ENCODE measurements at places on chromosomes 16 and 17.
A peak's percentile ranks its signal among the peaks of the same experiment; 100 is the strongest.

- peak; percentile 35 for DNase-seq
These were observed 1.5 kb downstream of the COL1A1 start for GRCh38 chr17:50199803-50200456.

DNA sequence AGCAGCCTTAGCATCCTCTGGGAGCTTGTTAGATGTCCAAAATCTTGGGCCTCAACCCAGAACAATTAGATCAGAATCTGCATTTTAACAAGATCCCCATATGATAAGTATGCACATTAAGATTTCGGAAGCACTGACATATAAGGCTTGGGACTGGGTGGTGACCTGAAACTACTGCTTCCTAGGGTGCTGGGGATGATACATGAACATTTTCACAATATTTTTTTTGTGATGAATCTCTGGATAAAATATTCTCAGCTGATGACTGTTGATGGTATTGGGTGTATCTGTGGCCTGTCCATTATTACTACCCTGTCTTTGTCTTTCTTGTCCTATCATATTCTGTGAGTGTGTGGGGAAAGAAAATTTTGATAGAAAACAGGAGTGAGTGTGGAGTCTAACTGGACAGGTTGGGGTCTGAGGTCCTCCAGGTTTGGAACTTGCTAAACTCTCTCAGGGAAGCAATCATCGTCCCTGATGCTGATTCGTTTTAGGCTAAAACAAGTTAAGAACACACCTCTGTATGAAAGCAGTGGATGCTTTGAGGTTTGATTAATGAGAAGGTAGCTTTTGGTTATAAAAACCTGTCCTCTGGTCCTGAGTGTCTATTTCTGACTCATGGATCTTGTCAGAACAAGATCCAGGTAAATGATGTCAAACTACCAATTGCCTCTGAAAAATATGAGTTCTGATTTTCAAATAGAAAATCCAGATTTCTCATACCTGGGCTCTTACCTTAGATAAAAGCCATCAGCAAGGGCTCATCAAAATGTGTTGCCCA is 23.2 kb downstream of the KRT23 start:
- no peak for DNase-seq

DNA sequence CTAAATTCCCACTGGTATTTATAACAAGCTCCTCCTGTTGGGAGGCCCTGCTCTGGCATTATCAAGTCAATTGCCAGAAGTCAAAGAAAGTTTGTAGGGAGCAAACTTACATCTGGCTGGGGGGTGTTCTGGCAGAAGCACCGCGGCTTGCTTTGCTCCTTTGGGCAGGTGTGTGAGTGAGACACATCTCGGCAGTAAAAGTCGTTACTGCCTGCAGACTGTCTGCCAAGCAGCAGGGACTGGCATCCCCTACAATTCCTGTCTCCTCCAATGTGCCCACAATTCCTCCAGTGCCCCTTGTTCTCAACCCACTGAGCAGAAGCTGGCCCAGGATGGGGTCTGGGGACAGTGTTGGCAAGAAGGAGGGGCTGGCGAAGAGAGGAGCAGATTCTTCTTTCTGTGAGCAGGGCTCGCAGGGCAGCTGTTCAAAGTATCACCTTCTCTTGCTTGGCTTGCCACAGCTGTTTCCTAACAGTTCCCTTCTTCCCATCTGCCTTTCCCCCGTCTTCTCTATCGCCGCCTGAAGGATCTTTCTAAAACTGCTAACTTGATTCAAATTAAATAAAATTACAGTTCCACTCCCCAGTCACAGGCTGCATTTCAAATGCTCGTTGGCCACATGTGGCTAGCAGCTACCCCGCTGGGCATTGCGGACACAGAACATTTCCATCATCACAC is 30.2 kb downstream of the SPACA3 start:
- DNase-seq: no peak

DNA sequence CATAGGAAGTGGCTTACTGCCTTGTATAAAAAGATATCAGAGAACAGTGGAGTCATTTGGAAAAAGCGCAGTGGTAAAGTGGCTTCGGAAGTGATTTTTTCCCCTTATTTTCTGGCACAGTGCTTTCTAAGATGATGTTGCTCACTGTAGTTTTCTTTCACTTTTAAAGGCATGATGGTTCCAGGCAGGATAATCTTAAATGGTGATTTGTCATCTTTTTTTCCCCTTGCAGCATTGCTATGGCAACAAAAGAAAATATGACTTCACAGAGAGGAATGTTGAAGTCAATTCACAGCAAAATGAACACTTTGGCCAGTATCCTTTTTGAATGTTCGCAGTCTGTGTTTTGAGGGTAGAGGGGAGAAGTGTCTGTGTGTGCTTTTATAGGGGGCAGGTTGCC is 42.5 kb downstream of the GOSR1 start:
- DNase-seq: no peak

- no peak for DNase-seq
These were observed 194.8 kb downstream of the SHCBP1 start for GRCh38 chr16:46426336-46426735.

DNA sequence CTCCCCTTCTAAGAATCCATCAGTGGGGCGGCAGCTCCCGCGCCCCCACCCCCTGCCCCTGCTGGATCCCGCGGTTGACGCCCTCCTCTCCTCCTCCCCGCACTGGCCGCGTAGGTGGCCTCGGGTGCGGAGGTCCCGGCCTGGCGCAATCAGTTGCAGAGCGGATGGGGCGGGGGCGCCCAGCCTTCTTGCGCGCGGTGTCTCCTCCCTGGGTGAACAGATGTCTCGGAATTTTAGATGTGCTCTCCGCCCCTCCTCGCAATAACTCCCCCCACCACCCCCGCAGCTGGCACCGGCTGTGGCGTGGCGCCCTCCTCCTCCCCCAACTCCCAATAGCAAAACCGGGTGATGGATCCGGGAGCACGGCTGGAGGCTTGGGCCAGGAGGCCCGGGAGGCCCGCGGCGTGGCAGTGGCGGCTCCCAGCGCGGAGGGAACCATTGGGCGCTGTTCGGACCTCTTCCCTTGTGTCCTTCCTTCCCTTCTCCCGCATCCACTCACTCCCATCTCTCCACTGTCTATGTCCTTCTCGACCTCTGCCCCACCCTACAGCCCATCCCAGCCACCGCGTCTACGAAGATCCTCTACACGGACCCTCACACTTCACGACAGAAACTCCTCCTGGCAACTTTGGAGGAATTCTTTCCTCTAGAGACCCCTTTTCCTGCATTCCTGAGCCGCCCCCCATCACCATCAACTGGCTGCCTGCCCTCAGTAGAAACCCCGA is 11.0 kb downstream of the NEUROD2 start:
- DNase-seq: no peak

DNA sequence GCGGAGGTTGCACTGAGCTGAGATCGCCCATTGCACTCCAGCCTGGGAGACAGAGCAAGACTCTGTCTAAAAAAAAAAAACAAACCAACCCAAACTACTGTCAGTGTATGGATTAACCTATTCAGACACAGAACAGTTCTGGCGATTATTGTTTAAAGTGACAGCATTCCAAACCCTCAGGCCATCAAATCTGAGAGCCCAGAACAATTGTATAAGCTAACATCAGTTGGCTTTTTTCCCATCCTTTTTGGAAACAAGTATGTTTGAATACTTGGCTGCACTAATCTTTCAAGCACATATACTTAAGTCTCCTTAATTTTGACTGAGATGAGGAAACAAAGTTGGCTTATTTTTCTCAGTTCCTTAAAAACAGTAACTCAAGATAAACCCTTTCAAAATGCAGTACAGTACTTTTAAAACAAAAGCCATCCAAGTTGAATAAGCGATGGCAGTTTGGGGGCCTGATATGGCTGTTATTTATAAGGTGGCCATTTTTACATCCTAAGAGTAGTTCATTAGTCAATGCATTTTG is 1.4 kb downstream of the ZSWIM7 start:
- no peak for DNase-seq

DNA sequence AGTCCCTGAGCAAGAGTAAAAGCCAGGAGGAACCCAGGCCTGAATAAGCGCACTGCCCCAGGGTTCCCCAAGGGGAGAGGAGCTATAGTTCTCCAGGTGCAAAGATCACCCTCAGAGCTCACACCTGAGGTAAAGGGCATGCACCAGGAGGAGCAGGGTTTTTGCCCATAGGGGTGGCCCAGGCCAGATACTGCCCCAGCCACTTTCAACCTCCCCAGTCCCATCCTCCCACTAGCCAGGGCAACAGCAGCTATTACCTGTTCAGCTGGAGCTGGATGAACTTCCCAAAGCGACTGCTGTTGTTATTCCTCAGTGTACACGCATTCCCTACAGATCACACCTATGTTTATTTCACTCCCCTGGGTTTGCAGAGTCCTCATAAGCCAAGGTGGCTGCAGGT is 19.8 kb downstream of the MYO19 start:
- no peak for DNase-seq

DNA sequence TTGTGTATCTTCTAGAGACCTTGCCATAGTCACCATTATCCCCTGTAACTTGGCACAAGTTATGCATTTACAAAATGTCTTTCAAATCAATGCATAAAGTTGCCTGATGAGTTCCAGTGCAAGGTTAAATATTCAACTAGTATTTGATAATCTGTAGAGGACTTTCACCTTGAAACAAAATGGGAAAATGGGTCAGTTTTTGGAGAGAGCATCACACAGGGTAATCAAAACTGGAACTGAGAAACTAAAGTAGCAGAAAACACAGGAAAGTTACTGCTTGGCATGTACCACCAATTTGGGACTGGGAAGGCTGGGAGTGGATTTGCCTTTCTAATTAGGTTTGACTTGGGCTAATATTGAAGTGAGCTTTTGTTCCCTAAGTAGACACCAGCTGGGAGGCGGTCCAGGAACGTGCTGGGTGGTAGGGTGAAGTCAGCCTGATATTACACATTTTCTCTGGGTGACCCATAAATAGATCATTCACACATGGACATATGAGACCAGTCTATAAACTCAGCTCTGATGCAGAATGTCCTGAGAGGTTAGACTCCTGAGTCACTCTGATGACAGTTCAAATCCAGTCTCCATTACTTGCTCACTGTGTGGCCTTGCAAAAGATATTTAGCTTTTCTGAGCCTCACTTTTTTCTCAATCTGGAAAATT is 152.3 kb downstream of the PCTP start:
- no peak for DNase-seq

DNA sequence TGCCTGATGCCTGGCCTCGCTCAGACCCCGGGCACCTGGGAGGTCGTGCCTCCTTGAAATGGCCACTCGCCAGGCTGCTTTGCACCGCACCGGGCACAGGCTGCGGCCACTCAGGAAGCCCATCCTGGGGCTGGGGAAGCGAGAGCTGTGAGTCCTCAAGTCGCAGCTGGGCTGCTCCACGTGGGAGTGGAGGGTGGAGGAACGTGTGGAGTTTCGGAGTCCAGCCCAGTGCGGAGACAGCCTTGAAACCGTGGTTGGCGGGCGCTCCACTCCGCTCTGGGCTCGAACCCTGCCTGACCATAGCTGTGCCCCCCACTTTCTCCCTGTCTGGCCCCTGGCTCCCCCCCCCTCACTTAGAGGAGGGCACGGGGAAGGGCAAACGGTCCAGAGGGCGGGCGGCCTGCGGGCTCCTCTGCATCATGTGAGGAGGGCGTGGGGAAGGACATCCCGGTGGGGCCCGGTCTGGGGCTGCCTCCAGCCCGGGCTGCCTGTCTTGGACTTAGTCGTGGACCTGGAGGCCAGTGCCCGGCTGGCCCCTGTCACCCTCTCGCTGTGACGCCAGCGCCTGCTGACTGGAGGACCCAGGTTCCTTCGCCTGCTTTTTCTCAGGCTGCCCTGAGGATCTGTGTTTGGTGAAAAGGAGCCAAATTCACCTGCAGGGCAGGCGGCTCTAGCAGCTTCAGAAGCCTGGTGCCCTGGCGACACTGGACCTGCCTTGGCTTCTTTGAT is 2.5 kb downstream of the UBE2I start:
- no peak for DNase-seq

GRCh38 chr17:40458851-40459482 is 15.7 kb downstream of the IGFBP4 start:
- DNase-seq: no peak

DNA sequence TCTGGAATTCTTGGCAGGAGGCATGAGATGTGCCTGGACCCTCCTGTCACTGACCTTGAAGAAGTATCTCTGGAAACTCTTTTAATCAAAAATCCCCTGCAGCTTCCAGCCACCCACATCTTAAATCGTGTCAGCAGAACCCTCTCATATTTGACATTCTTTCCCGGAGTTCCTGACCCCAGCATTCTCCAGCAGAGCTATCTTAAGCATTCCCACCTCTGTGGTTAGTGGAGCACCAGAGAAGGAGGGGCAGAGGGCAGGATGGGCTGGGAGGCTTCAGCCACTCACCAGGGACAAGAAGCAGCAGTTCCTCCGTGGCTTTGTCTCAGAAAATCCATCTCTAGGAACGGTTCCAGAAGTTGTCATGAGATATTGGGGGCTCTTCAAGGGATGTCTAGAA is 149.9 kb downstream of the RGS9 start:
- DNase-seq: no peak

- no peak for DNase-seq
These were observed 144.9 kb downstream of the WWOX start for GRCh38 chr16:78244131-78244895.

- DNase-seq: no peak
These were observed 597.0 kb upstream of the RBFOX1 start for GRCh38 chr16:6735631-6736030.

- no peak for DNase-seq
These were observed 5.9 kb downstream of the CD300LB start for GRCh38 chr17:74525465-74525725.

GRCh38 chr17:77146882-77147281 is 6.1 kb downstream of the SEC14L1 start:
- DNase-seq: no peak

GRCh38 chr17:46895171-46895570 is 27.8 kb upstream of the GOSR2 start:
- no peak for DNase-seq

DNA sequence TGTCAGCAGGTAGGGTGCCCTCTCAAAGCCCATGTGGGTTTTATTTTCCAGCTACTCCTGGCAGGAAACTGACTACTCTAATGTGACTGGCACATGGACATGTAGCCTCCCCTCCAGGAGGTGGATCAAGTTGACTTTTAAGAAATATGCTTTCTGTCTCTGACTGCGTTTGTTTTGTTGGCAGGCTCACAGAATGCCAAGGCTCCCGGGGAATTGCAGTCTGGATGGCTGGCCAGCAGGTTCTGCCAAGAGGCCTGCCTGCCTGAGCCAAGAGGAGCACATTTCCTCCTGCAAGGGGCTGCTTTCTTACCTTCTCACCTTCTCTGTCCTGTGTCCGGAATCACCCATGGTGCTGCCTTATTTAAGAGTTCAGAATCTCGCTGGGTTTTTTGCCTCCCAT is 217.3 kb upstream of the ERCC4 start:
- DNase-seq: no peak

DNA sequence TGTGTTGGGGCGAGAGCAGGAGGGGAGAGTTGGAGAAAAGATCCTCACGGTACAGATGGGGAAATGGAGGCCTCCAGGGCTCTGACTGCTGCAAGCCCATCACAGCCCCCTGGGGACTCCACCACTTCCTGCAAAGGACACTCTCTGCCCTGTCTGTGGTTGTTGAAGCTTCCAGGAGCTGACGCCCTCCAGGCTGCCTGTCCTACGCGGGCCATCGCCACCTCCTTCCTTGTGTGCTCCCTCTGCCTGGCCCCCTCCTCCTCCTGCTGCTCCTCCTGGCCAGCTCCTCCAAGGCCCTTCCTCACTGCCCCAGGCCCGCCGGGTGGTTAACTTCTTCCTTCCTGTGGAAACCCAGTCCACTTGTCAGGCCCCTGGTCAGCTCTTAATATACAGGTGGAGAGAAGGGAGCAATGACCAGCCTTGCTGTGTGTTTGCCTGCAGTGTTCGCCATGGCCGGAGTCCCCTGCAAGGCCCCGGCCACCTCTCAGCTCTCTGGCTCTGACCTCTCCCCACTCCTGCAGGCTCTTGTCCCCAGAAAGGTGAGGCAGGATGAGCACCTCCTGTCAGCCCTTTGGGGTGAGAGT is 18.4 kb upstream of the STAC2 start:
- no peak for DNase-seq
